ENCODE measurements at places on chromosomes 6 and 20.

- DNase-seq = no peak
Measured at GRCh38 chr20:14191559-14191958, 145.9 kb downstream of the FLRT3 start.

- no peak for DNase-seq
Measured at GRCh38 chr20:63492518-63492917, 6.4 kb downstream of the EEF1A2 start.

DNA sequence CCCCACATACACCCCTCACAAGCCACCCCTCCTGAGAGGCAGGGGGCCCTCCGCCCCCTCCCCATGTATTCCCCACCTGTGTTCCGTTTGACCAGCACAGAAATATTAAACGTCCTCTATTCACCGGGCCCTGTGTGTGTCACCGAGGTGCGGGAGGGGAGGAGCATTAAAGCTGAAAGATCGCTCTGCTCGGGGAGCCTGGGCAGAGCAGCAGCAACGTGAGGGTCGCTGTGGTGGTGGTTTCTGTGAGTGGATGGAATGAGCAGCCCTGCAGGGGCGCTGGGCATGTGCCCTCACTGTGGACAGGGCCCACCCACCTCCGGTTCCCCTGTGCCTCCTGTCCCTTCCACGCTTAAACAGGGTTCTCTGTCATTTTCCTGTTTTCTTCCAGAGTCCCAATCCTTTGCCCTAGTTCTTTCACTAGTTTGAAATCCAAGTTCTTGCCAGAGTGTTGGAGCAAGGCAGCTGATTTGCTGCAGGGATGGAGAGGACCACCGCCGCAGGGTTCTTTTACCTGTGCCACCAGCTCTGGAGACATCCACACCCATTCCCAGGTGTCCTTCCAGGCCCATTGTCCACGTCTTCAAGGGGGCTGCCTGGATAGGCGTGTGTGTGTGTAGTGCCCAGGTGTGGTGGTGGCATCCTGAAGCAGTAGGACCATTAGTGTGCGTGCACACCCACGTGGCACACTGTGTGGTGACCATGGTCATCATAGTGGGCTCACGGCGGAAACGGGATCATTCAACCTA, 37.6 kb upstream of the MDFI start:
- no peak for DNase-seq

GRCh38 chr6:47097092-47097945, 55.2 kb upstream of the ADGRF1 start:
- DNase-seq = no peak

- no peak for DNase-seq
Measured at GRCh38 chr6:30494291-30494861, 5.1 kb downstream of the HLA-E start.

- no peak for DNase-seq
Measured at GRCh38 chr6:81614292-81614691, 138.2 kb downstream of the TENT5A start.

DNA sequence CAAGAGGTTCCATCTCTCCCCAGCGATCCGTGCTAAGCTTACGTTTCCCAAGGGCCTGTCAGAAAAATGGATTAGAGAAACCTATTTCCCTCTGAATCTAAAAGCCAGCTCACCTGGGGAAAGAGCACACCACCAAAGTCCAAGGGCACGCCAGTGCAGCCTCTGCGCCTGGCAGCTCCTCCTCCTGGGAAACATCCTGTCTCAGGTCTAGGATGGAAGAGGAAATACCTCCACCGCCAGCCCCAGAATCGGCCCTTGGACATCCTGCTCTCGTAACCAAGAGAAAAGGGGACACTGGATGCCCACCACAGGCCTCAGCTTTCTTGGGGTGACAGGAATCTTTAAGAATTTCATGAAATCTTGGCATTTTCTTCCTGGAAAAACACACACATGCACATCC, 18.7 kb downstream of the RAMACL start:
- no peak for DNase-seq

GRCh38 chr6:107576852-107577251, 86.9 kb downstream of the SOBP start:
- DNase-seq = no peak

GRCh38 chr6:41147917-41148316, 6.2 kb downstream of the TREML1 start:
- no peak for DNase-seq

DNA sequence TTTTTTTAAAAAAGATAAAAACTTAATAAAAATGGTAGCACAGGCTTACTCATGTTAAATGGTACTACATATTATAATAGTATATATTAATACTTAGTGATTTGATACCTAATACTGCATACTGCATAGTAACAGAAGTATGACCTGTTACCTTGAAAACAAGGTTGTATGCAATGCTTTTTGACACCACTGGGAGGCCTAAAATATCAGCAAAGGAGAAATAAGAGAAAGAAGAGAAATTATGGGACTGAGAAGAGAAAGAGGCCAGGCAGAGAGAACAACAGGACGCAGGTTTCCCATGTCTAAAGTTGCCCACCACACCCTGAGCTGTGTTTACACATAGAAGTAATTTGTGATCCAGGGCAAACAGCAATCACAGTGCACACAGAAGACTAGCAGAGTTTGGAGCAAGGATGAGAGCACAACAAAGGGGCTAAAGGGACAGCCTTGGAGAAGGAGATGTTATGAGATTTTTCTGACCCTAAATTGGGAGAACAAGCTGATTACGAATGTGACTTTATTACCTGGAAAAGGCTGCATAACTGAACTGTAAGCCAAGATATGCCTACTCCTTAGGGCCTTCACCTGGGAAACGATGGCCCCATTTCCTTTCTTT, 73.2 kb downstream of the ROS1 start:
- no peak for DNase-seq

DNA sequence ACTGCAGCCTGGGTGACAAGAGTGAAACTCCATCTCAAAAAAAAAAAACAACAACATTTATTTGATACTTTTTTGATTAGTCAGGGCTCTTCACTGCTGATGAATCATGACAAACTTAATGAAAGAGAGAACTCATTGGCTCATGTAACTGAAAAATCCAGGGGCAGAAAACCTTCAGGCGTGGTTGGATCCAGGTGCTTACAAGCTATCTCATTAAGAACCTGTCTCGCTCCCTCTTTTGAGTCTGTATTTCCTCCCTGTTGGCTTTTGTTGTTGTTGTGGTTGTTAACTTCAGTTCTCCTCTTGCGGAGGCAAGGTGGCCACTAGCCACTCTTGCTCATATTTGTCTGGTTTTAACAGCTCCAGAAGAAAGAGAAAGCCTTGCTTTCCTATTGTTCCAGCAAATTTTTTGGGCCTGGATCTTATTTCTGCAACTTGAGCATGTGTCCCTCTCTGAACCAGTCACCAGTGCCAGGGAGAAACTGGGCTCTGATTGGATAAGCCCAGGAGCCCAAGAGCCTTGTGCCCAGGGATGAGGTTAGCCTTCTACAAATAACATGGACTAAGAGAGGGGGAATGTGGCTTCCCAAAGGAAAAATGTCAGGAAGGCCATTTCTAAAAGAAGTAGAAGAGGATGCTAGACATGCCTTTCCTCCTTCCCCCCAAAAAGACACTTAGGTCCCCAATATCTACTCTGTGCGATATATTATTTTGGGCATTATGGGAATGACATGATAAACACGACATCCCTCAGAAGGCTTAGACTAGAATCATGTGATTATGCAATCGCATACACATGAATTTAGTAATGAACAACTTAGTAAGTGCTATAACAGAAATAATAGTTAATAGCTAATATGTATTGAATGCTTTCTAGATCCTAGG, 64.5 kb downstream of the PHACTR2 start:
- DNase-seq = no peak

DNA sequence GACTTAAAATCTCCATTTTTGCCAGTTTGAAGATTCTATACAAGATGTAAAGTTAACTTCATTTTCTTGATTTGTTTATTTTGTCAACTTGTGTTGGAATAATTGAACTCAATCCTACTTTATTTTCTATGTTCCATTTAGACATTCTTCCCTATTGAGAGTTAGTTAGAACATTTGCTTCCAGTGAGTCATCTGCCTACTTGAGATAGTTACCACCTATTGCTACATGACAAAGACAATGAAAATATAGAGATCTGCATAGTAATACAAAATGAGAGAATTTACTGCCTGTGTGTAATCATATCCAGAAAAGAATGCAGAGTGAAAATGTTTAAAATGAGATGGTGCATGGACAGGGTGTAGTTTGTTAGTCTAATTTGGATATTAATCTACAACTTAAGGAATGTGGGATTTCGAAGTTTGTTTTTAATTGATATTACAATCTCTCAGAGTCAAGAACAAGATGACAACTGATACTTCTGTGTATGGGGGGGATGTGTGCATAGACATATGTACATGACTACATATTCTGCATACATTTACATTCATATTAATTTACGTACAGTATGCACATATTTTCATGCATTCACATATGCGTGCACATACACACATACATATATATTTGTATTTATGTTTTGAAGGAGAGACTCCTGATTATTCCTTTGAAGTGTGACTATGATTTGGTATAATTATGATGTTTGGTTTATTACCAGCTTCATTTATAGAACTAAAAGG, 420.1 kb downstream of the NKAIN2 start:
- no peak for DNase-seq

GRCh38 chr20:7940341-7940740, at the start of gene HAO1:
Gene HAO1, minus strand, starts transcription at chr20:7940458. Its CDS starts 36 bp downstream, at chr20:7940422.
- DNase-seq = no peak

DNA sequence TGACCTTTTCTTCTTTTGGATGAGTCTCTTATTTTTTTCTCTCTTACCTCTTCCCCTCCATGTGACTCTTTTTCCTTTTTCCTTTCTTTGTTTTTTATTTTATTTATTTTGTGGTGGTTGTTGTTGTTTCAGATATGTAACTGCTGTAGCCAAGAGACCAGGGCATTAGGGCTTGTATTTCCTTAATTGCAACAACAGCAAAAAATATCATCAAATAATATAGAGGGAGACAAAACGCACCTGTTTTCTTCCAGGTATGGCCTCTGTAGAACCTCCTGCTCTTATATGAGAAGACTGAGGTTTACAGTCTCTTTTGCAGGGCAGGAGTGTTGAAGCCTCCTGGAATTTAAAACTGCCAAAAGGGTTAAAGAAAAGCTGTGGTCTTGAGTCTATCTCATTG, 149.3 kb downstream of the SYNDIG1 start:
- no peak for DNase-seq

Data from stimulated activated CD8-positive, alpha-beta memory T cell treated with anti-CD3 and anti-CD28 coated beads, Interleukin-15, amount 100 ng/mL, for 24 hours (primary cell).